ENCODE measurements at places on chromosomes 3 and 15.

DNA sequence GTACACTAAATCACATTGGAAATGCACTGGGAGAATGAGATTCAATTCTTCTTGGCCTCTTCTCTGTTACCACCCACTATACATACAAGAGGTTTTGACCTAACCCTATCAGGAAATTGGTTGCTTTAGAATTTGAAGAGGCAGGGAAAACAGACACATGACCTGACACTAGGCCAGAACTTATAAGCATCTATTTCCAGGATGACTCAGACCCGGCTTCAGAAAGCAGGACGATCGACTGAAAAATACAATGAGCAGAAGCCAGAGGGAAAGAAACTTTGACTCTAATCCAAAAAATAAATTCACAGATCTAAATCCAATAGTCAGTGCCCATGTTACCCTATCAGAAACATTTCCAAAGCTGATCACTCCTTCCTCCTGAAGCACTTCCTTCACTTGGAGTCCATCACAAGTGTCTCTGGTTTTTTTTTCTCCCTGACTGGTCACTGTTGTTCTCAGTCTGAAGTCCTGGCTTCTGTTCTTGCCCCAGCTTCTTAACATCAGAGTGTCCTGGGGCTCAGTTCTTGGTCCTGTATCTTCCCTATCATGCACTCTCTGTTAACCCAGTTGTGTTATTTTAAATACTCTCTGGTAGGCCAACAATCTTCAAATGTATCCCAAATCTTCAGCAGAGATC is 133.6 kb downstream of the P2RY1 start:
- no peak for DNase-seq

DNA sequence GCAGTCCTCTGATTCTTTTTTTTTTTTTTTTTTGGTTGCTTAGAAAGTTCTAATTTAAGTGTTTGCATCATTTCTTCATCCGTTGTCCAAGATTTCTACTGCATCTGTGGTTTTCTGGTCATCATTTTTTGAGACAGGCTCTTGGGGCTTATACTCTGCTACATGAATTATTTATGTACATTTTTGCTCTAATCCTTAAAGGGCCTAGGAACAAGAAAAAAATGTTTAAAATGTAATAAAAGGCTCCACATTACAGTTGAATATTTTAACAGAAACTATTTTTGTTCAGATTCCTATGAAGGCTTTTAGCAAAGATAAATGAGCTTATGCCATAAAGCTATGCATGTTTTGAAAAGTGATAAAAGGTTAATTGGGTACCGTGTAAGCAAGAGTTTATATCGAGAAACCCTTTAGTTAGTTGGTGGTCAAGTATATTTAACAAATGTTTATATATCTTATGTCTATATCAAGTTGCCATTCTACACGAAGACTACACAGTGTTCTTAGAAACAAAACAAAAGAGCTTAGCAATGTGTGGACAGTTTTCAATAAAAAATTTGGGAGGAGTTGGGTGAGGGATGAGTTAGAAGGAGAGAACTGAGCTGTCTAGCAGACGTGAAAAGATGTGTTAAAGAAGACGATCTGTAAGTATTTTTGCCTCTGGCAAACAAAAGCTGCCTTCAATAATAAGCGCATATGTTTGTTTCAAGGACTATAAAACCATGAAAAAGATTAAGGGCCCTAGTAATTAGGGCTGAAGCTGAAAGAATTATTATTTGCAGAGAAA is 563.6 kb upstream of the NAALADL2 start:
- no peak for DNase-seq

- no peak for DNase-seq
Measured at GRCh38 chr15:98177966-98178592, 217.6 kb downstream of the ARRDC4 start.

- no peak for DNase-seq
Measured at GRCh38 chr3:147554332-147554731, 145.2 kb downstream of the ZIC1 start.

DNA sequence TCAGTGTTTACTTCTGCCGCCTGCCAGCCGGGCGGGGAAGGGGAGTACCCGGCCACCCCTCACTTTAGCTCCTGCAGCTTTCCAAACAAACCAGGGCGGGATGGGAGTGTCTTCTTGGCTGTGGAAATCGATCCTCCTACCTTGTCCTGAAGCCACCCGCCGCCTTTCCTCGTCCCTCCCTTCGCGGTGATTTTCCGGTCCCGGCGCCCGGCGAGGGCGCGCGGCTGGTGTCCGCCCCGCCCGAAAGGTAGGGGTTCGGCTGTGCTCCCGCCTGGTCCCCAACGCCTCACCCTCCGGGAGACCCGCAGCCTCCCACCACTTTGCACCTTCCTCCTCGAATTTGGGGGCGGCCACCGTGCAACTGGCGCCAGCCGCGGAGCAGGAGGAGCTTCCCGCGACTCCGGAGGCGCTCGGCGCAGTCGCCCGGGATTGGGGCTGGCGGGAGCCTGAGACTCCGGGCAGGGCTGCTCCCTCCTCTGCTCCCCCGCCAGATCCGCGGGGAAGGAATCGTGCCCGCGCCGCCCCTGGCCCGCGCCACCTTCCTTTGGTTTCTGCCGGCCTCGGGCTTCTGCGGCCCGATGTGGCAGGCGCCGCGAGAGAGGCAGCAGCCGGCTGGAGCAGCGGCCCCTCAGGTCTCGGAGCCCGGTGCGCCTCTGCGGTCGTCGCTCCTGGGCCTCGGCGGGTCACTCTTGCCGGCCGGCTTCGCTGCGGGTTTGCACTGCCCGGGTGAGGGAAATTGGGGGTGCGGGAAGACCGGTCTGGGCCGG is 30.7 kb upstream of the ST3GAL6 start:
- DNase-seq = no peak

Measured in activated CD4-positive, alpha-beta T cell treated with anti-CD3 and anti-CD28 coated beads, Interleukin-2, amount 50 U/mL, for 24 hours (primary cell).